ENCODE measurements at places on chromosomes 2 and 18.

- DNase-seq = no peak
Measured at GRCh38 chr18:6598657-6599056, 130.9 kb upstream of the ARHGAP28 start.

GRCh38 chr2:223696719-223697118 is 94.6 kb upstream of the SCG2 start:
- no peak for DNase-seq

GRCh38 chr2:120759543-120760331 is 24.1 kb downstream of the GLI2 start:
- no peak for DNase-seq

GRCh38 chr2:30288561-30288960 is 57.2 kb downstream of the LBH start:
- DNase-seq = no peak

GRCh38 chr2:241560883-241561474 is 2.4 kb downstream of the BOK start:
- DNase-seq = no peak

- no peak for DNase-seq
Measured at GRCh38 chr18:32470460-32470713, 295 bp downstream of the GAREM1 start.

DNA sequence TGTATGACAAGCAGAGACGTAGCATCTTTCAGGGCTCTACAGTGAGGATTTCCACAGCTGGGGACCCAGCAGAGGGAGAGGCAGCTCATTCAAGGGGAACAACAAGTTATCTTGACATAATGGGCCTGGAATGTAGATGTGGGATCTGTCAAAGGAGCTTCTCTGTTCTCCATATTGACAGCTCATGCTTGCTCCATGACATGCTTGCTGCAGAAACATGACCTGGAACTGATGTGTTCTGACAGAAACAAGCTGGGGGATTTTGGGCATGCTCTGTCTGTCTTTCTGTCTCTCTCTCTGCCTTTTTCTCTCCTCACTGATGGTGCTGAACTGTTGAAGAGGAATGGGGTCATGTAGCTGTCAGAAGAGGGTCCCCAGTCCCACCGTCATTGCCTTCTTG is 79.6 kb downstream of the MMADHC start:
- no peak for DNase-seq

DNA sequence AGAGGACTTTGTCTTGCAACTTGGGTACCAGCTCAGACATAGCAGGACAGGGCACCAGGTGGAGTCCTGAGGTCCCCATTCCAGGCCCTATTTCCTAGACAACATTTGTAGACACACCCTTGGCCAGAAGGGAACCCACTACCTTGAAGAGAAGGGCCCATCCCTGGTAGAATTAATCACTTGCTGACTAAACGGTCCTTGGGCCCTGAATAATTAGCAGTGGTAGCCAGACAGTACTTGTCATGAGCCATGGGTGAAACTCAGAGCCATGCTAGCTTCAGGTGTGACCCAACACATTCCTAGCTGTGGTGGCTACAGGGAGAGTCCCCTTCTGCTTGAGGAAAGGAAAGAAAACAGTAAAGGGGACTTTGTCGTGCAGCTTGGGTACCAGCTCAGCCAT is 28.5 kb upstream of the ACTR2 start:
- DNase-seq = no peak

GRCh38 chr2:238518172-238518820 is 91.6 kb downstream of the ASB1 start:
- no peak for DNase-seq

DNA sequence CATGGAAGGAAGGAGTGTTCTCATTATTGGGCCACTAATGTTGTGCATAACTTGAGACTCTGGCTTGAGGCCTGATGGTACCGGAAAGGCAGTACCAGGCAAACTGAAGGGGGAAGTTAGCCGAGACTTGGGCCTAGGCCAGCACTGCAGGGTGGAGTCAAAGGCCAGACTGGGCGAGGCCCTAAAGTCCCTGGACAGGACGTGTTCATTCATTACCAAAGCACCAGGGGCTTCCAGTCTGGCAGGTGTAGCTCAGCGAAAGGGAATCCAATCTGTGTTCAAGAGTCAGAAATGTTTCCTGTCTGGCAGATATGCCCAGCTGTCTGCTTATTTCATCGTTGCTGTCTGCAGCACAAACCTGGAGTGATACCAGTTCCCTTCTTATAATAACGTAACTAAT is 4.7 kb upstream of the ITSN2 start:
- DNase-seq = peak; percentile 13

DNA sequence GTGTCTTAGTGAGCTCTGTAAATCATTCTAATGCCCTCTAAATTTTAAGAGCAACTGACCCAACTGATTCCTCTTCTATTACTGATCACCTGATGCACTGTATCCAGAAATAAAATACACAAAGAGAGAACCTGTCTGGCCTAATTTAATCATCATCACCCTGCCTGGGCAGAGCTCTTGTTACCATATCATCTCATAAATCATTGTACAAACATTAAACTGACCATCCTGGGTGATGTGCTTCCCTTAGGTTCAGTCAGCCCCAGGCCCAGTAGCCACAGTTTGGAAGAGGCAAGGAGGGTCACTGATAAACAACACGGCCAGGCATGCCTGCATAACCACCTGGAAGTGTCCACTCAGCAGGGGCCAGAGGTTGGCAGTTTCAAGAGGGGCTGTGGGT is 22.7 kb upstream of the ACMSD start:
- DNase-seq = no peak

DNA sequence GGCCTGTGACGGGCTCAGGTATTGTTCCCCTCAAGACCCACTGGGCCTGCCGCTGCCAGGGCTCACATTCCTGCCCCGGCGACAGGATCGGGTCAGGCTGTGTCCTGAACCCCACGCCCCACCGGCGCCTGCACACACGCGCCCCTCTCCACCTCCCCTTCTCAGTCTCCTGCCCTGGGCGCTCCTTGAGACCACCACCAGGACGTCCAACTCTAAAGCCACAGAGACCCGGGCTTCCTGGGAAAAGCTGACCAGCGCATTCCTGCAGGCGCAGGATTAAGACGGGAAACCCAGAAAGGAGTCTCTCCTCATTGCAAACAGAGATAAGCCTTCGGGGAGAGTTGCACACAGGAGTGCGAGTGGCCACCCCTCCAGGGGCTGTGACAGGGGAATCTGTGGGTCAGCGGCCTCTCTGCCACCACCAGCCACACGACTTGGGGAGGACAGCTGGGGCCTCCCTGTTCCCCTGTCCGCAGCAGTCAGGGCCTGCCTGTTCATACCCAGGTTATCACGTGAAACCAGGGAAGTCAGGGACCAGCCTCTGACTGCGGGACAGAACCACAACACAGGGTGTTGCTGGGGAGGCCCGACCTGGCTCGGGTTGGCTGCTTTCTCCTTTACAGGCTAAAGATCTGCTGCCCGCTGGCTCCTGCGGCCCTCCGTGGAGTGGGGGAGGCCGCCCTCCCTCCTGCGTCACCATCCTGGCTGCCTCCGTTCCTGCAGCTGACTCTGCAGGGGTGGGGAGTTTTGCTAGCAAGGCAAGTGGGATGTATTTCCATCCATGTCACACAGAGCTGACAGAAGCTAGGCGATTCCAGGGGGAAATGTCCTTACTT is 88.8 kb downstream of the ZCCHC2 start:
- no peak for DNase-seq

- no peak for DNase-seq
Measured at GRCh38 chr2:219228041-219228910, 1.2 kb downstream of the ATG9A start.

- no peak for DNase-seq
Measured at GRCh38 chr18:47264308-47264700, 12.8 kb upstream of the SKOR2 start.

DNA sequence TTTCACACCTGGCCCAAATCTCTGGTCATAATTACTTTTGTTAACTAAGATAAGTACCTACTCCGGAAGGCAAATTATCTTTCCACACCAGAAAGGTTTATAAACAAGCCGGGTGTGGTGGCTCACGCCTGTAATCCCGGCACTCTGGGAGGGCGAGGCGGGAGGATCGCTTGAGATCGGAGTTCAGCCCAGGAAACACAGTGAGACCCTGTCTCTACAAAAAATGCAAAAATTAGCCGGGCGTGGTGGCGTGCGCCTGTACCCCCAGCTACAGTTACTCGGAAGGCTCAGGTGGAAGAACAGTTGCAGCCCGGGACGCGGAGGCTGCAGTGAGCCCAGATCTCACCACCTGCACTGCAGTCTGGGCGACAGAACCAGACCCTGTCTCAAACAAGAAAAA is 2.1 kb downstream of the PUM2 start:
- no peak for DNase-seq

DNA sequence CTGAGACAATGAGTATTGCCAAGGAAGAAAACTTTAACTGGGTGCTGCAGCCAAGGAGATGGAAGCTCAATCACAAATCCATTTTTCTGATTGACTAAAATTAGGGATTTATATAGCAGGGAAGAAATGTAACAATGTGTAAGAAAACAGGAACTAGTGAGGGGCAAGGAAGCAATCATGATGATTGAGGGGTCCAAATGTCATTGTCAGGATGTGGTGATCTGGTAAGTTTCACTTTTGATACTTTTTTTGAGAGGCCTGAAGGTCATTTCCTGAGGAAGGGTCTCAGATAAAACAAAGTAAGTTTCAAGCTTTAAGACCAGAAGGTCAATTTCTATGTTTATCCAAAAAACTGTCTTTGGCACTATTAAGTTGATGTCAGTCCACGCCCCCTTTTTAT is 12.0 kb upstream of the GCC2 start:
- no peak for DNase-seq

DNA sequence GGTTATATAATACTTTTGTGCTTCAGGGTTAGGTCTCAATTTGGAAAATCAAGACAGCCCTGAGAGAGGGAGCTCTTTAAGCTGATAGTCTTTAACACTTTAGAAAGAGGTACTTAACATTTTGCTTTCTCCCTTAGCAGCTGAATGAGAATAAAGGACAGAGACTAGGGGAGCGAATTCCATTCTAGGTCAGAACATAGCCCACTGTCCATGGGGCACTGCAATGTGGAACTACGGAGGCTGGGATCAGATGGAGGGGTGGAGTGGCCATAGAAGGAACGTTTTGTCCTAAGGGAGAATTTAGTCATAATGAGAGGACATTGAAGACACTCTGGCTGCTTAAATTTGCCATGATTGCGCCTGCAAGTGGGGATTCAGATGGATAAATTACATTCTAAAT is 794 bp downstream of the GKN2 start:
- DNase-seq = no peak
